ENCODE measurements at places on chromosomes 3 and 15.

- DNase-seq = no peak
Measured at GRCh38 chr3:55641964-55642363, 154.9 kb upstream of the WNT5A start.

DNA sequence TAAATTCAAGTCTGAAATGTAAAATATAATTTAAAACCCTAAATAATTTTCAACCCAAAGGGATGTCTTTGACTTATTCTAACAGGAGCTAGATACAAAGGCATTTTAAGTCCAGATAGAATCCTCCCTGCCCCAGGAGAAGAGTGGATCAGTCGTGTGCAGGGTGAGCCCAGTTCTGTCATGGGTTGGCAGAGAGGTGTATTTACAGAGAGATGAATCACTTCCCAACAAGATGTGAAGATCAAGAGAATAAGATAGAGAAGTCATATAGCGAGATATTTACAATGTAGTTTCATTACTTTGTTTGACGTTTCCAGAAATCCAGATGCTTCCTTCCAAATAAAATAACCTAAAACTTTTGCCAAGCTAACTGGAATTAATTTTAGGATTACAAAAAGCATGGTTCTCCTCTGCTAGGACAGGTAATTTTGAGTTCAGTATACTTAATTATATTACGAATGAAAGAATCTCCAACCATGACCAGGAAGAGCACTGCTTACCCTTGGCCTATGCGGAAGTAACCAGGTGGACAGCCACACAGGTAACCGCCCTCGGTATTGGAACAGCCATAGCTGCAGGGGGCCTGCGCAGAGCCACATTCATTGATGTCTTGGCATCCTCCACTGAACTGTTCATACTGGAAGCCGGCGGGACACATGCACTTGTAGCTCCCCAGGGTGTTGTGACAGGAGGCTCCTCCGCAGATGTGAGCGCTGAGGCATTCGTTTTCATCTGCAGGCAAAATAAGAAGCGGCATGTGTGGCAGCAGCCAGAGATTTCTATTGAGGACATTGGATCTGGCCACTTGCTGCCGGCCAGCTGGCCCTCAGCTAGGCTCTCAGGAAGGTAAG lies 84.0 kb downstream of the DUT start:
- no peak for DNase-seq

DNA sequence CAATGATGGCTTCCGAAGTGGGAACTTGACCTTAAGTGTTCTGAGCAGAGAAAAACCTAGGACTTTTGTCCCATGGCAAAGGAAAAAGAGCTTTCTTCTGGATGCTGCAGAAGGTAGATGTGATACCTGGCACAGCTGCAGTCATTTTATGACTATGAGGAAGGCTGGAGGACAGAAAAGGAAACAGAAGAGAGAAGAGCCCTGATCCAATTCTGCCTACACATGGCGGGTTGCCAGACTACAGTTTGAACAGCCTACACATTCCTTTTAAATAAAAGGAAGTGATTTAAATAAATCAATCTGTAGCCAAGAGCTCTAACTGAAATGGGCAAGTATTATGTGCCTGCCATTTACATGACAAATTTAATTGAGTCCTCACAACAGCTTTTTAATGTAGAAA lies 43.6 kb upstream of the CHRNB4 start:
- no peak for DNase-seq

GRCh38 chr15:22240403-22240802 lies 160.1 kb downstream of the OR4M2 start:
- DNase-seq = no peak

GRCh38 chr3:129434140-129434539 lies 5.6 kb downstream of the MBD4 start:
- DNase-seq = no peak

- DNase-seq = no peak
Measured at GRCh38 chr15:45762726-45763125, 127.9 kb downstream of the SQOR start.

DNA sequence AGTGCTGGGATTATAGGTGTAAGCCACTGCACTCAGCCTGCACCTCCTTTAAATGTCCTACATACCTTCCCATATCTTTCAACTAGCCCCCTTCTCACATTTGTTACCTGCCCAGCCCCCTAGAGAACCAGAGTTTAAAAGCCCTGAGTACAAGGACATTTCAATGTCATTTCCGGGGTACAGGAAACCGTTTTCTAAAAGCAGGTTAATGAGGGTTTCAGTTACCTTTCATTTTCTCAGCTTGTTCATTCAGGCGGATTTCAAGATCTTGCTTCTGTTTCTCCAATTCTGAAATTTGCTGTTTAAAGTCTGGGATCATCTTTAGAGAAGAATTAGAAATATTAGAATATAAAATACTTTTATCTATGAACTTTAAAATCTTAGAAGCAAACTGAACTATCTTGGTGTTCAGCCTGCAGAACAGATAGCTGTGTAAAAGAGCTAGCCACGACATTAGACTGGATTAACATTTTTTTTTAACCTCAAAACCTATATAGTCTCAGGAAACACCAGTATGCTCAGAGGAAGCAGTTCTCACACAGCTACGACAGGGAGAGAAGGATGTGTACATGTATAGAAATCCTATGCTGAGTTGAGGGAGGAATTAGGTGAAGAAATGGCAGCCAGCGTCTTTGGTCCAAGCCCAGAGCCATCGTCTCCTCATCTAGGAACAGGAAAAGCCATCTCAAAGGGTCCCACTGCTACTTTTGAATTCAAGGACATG lies 29.9 kb upstream of the GNB5 start:
- no peak for DNase-seq

- no peak for DNase-seq
Measured at GRCh38 chr15:29127506-29128430, 141.9 kb downstream of the NSMCE3 start.

GRCh38 chr3:66706890-66707289 lies 206.1 kb upstream of the LRIG1 start:
- DNase-seq = no peak

DNA sequence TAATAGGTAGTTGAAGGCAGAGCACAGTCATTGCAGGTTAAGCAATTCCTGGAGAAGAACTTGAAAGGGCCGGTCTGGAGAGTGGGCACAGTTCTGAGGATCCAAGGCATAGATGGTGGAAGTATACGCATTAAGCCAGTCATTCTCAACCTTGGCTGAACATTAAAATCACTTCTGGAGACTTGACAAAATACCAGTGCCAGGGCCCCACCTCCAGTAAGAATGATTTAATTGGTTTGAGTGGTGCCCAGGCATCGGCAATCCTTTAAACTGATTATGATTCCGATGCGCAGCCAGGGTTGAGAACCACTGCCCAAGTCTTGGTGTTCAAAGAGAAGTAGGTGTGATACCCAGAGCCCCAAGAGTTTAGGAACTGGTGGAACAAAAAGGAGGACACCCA lies 6.9 kb upstream of the HOMER2 start:
- no peak for DNase-seq
